SK-MEL-5 (cell line): ENCODE measurements at places on chromosomes 7 and 10. TPM values are rescaled to one million over a fixed set of nuclear protein-coding genes. Genes with fewer than 3 reads are reported as not detected.
A peak's percentile ranks its signal among the peaks of the same experiment; 100 is the strongest.

NPC1L1 gene
- total RNA-seq, result not detected in 2 replicates

MMP21 gene
- not detected in 2 replicates for total RNA-seq

- DNase-seq, result peak; percentile 99
Measured at GRCh38 chr7:151088856-151089699, 2.8 kb downstream of the AGAP3 start.

DNA sequence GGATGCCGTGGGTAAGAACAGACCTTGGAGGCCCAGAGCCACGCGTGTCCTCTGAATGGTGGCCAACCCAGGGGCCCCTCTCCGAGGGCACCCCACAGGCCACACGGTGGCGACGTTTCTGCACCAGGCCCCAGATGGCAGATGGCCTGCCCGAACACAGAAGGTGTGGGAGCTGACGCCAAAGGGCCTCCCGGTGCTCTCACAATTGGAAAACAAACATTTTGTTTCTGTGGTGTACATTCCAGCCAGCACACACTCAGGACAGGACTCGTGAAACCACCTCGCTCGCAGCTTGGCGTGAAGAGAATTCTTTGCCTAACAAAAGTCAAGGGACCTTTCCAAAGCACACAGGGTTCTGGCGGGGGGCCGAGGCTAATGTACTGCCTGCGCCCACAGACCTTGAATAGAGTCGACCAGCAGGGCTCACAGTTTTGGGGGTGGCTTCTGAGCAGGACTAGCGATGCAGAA lies 112.1 kb downstream of the FAM53B start:
- no peak for DNase-seq

DNA sequence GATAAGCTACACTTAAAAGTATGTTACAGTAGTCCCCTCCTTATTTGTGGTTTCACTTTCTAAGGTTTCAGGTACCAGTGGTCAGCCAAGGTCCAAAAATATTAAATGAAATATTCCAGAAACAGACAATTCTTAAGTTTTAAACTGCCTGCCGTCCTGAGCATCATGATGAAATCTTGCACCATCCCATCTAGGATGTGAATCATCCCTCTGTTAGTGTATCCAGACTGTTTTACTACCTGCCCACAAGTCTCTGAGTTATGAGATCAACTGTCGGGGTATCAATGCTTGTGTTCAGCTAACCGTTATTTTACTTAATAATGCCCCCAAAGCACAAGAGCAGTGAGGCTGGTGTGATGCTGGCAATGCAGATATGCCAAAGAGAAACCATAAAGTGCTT lies 11.4 kb downstream of the KDM7A start:
- no peak for DNase-seq

GRCh38 chr7:51317582-51317910 lies 937 bp upstream of the COBL start:
- DNase-seq, result no peak

DNA sequence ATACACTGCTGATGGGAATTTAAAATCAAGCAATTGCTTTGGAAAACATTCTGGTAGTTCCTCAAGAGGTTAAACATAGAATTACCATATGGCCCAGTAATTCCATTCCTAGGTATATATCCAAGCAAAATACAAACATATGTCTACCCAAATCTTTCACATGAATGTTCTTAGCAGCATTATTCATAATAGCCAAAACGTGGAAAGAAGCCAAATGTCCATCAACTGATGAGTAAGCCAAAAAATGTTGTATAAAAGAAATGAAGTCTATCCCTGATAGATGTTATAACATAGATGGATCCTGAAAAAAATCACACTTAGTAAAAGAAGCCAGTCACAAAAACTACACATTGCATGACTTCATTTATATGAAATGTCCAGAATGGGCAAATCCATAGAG lies 893.0 kb downstream of the SORCS3 start:
- DNase-seq, result no peak
